Stimulated activated CD8-positive, alpha-beta memory T cell treated with anti-CD3 and anti-CD28 coated beads, Interleukin-2, amount 100 ng/mL, for 48 hours (primary cell): ENCODE measurements at places on chromosomes 11 and 22.

GRCh38 chr22:42949159-42949558 is 65.8 kb downstream of the PACSIN2 start:
- no peak for DNase-seq

DNA sequence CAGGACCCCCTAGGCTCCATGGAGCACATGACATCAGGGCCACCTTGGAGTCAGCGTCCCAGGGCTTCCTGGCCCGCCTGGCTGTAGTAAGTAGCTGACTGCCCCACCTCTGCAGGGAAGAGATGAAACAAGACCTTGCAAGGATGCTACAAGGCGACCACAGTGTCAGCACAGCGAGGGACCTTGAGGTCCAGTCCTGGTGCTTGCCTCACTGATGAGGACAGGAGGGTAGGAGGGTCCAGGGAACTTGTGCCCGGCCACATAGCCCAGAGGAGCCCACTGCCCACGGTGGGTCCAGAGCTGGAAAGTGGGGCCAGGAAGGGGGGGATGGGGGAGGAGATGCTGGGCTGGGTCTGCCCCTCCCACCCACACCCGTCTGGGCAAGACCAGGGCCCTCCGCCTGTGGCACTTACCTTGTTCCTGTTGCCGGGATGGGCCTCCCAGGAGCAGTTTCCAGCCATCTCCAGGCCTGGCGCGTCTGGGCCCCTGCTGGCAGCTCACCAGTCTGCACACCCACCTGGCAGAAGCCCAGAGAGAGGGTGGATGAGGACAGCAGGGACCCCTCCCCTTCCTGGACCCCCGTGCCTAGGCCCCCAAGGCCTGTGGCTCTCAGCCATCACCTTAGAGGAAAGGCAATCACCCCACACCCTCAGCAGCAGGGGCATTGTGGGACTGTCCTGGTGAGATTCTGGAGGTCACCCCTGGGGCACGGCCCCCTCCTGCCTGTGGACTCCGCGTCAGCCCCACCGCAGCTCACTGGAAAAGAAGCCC is 3.4 kb downstream of the MRGPRF start:
- no peak for DNase-seq

GRCh38 chr11:57475191-57475590 is 14.9 kb downstream of the RTN4RL2 start:
- no peak for DNase-seq

DNA sequence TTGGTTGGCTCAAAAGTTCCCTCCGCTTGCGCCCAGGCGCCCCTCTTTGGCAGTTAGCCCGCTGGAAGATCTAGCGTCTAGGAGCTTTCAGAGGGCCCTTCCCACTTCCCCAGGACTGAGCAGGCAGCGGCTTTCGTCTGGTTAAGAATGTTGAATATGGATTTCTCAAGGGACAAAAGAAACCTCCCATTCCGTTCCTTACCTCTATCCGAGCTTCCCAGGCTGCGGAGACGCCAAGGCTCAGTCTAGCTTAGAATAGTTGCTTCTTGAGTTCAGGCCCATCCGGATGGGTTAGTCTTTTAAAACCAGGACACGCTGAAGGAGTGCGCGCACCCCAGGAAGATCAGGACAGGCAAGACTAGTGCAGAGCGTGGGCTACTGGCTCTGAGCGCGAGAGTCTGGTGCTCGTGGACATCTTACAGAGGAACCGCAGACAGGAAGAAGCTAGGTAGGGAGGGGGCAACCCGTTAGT is 1.6 kb downstream of the NELL1 start:
- DNase-seq = no peak

DNA sequence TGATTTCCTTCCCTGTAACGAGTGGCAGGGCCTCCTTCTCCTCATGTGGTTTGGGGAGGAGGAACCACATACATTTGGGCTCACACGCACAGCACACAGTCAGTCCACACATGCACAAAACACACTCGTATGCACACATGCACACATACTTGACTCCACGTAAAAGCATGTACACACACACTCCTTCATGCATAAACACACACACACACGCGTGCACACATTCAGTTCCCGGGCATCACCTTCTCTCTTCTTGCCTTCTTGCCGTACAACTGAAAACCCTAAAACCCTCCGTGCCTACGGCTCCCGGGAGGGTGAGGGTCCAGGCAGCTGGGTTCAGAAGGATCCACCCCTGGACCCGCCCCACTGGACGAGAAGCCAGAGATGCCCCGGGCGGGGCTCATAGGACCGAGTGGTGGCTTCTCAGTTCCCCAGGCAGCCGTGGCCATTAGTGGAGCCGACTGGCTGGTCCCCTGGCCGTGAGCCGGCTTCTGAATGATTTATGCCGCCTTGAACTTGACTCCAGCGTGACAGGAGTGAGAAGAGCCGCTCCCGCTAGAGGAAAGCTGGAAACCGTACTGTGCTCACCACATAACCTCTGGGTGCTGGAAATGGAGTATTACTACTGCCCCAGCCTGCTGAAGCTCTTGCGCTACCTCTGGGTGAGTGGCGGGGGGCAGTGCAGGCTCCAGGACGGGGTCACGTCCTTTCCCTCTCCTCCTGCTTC is 117.4 kb downstream of the KIAA1671 start:
- no peak for DNase-seq

DNA sequence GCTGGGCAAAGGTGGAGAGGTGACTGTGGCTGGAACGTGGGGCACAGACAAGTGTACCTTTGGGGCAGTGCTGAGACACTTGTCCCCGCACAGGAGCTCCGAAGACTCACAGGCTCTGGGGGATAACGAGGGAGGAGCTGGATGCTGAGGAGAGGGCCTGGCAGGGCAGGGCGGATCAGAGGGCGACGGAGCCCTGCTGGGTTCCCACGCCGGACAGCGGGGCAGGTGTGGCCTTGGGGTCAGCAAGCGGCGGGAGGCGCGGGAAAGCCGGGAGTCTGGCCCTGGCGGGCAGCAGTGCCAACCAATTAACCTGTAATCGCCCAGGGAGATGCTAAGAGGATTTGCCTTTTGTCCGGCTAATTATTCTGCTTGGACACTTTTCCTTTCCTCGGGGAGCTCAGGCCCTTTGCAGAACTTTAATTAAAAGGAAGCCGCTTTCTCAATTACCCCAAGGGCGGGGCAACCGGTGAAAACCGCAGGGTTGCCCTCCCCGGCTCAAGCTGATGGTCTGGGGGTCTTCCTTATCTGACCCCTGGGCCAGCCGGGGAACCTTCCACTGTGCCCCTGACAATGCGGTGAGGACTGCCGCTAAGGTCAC is 71.5 kb downstream of the WNT7B start:
- no peak for DNase-seq

DNA sequence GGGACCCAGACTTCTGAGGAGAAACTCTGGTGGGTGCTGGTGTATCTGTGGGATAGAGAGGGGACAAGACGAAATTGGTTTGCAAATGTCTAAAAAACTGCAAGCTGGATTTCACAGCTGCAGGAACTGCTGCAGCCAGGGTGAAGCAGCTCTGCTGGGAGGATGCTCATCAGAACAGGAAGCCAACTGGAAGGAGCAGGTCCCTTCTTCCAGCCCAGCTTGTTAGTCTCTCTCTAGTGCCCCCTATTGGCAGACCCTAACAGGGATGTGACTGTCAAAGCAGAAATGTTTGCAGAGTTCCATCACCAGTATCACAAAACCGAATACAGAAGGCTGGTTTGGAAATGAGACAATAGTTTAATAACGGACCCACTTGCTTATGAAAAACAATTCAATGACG is 74.8 kb upstream of the SLC22A12 start:
- DNase-seq = no peak

DNA sequence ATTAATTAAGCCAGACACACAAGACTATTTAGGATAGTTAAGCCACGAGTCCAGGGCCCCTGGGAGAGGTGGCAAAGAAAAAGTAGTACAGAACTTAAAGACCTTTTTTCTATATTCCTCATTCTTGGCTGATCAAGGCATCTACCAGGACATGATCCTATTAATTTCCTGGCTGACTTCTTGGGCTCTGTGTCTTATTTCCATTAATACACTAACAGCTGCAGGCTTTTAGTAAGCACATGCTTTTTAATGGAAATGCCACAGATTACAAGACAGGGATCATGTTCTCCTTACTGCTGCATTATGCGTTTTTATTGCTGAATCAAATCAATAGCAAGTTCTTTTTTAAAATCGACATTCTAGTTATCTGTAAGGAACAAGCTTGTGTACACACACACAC is 35.2 kb downstream of the BTG4 start:
- DNase-seq = no peak

DNA sequence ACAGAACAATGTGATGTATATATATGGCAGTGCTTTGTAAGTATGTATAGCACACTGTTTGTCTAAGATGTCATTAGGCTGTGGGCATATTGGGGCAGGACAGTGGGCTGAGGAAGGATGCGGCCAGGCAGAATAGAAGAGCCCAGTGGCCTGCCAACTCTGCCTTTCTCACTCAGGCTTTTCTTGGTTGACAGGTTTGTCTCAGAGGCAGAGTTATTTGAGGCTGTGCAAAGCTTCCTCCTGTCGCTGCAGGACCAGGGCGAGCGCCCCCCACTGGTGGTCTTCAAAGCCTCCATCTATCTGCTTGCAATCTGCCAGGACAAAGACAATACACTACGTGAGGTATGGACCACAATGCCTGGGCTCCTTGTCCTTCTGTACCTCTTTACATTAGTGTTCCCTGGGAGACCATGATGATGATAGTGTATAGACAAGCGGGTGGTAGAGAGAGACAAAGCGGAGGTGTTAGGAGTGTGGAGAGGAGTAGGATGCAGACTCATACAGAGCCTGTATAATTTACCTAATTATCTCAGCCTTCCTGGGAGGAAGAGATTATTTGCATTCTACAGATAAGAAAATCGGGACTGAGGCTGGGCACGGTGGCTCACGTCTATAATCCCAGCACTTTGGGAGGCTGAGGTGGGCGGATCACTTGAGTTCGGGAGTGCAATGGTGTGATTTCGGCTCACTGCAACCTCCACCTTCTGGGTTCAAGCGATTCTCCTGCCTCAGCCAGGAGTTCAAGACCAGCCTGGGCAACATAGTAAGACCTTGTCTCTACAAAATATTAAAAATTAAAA is 37.3 kb upstream of the CCDC134 start:
- no peak for DNase-seq

DNA sequence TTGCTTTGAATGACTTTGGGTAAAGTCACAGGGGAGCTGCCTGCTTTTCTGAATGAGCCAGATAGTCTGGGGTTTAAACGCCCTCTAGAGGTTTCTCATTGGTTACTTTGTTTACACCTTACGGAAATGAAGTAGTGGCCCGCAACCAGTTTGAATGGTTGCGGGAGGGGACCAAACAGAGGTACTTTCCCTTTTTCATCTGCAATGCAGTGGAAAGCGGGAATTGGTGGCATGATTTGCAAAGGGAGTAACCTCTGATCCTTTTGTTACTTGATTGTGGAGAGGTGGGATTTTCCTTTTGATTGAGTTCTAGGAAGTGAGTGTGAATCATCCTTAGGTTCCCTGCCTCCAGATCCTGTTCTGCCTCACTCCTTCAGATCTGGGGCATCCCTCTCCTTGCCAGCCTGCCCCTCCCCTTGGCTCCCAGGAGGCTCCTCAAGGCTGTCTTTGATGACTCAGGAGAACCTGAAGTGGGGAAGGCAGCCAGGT is 15.9 kb upstream of the GLYATL1 start:
- no peak for DNase-seq

DNA sequence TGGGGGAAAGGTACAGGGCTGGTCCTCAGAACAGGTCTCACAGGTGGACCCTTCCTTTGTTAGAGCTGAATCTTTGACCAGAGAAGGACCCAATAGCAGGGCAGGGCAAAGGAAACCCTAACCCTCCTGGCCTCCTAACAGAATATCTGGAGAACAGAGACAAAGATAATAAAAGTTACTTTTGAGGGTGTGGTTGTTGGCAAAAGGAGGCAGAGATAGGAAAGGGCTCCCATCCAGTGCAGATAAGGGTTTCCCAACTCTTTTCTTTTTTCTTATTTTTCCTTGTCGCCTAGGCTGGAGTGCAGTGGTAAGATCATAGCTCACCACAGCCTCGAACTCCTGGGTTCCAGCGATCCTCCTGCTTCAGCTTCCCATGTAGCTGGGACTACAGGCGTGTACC is 11.9 kb downstream of the PCSK7 start:
- no peak for DNase-seq

DNA sequence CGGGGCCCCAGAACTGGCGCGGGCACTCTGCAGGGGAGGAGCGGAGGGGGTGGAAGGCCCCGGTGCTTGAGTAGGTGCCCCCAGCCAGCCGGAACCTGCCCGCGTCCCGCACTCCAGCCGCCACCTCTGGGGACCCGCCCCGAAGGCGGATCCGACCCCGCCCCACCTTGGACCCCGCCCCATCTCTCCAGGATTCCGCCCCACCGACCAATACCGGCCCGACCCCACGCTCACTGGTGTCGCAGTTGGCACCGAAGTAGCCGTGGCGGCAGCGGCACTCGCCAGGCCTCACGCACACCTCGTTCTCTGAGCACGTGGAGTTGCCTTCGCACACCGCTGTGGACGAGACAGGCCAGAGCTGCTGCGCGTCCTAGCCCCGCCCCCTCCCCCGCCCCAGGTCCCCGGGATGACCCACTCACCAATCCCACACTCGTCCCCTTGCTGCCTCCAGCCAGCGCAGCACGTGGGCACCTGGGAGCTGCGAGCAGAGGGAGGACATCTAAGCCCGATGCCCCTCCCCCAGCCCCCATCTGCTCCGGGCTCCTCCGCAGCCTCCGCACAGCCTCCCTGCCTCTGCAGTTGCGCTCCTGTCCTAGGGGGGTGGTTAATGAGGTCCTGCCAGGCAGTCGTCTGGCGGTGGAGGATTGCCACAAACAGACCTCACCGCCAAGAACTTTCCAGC is 6.0 kb downstream of the SCARF2 start:
- no peak for DNase-seq

GRCh38 chr22:49934160-49934890 is 15.9 kb downstream of the CRELD2 start:
- DNase-seq = no peak

DNA sequence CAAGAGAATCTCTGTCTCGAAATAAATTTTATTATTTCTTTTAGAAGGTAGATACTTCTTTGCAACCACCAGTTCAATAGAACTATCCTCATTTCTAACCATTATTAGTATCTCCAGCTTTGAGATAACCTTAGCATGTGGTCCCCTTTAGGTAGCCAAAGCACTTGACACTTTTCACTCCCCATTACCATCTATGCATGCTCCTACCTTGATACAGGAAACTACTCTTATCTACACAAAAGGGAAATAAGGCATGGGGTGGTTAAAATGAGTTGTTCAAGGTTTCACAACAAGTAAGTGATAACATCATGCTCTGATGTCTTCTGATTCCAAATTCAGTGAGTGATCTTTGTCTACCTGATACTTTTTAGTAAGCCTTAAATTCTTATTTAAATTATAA is 308.2 kb upstream of the CHORDC1 start:
- no peak for DNase-seq
